ENCODE measurements at places on chromosomes 2 and 18. TPM values are rescaled to one million over a fixed set of nuclear protein-coding genes. Genes with fewer than 3 reads are reported as not detected.

DNA sequence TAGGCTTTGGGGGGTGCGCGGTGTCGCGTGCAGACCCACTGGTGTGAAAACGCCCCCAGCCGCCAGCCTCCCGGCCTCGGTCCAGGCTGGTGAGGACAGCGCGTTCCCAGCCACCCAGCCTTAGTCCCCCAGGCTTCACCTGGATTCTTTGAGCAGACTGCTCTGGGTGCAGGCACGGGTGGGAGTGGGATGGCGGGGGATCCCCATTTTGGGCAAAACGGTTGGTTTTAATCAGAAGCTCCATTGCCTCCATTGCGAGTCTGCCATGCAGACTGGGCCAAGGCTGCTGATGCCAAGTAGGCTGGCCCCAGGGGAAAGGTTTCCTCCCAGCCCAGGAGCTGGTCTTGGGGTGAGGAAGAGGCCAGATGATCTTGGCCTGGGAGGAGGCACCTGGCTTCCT, 445 bp downstream of the MLPH start:
- DNase-seq = no peak

DNA sequence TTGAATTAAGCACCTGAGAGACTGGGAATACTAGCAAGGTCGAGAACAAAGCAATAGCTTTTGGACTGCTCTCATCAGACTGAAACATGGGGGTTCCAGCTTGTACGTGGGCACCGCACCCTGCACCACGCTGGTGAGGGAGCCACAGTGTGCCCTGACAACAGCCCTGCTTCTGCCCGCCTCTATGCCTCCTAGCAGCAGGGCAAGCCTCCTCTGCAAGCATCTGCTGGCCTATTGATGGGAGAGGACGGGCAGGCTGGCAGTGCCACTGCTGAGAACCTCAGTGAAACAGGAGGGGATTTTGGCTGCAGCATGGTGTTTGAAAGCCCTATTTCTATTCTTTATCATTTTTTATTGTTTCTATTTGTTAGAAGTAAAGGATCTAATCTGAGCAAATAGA, 146.1 kb upstream of the OTOS start:
- DNase-seq = no peak

- no peak for DNase-seq
Observed at GRCh38 chr18:44727291-44727690, 46.6 kb downstream of the SETBP1 start.

IL1RL1 gene
- total RNA-seq = 1.8 TPM

DNA sequence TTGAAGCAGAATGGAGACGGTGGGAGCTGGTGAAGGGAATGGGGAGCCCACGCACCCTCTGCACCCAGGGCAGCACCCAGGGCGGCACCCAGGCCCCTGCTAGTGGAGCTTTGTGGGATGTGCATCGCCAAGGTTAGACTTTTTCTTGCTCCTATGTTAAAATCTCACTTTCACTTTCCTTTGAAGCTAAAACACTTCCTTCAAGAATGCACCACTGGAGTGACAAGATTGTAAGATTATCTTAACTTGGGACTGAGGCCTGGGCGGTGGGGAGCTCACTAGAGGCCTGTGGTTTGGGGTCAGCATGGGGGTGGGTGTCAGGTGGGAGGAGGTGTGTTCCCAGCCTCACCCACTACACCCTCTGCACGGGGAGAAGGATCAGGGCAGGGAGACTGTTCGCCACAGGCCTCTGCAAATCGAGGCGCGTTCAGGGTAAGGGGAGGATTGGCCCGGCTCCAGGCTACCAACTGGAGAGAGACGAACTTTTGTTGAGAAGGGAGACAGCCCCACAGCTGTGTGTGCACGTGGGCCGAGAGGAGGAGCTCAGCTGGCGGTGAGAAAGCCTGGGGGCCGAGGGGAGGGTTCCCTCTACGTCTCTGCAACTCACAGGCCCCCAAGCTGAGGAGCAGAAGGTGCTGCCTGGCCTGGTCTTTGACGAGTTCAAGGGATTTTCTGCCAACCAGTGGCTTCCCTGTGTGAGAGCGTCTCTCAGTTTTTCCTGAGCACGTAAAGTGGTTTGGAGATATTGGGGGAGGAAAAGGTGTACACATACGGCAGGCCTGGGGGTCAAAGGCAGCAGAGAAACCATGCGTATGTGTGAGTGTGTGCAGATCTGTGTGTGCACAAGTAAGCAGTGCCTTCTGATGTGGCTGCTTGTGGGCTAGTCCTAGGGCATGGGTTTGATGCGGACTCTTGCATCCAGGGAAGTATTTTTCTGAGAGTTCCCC, 147.7 kb downstream of the KLHL29 start:
- DNase-seq = no peak

GRCh38 chr2:174585146-174585545, 12.5 kb downstream of the WIPF1 start:
- no peak for DNase-seq

DNA sequence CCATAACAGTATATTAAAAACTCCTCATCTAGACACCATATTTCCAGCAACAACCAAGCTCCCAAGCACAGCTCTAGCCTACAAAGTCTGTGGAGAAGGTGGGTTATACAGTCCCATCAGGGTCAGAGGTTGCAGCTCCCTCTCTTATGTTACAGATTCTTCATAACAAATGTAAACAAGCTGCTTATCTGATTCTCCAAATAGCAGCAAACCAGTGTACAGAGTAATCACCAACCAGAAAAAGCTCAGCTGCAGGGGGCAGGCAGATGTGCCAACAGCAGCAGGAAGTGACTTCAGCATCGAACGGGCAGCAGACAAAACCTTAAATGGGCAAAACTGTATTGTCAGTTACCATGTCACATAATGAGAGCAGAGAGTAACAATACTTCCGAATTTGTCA, 52.9 kb upstream of the NABP1 start:
- no peak for DNase-seq

DNA sequence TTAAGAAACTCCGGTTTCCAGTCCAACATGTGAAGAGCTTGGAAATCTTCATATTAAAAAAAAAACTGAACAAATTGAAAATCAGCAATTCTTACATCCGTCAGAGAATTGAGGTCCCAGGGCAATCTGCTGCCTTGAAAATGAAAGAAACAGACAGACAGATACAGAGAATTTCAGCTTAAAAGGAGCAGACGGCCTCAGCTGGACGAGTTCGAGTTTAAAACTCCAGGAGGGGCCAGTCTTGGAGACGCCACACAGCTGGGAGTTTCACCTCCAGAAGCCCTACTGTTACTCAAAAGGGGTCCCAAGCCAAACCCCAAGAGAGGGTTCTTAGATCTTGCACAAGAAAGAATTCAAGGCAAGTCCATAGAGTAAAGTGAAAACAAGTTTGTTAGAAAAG, 226.5 kb upstream of the ARL4C start:
- DNase-seq = no peak

LOXHD1 gene
- 0.59 TPM for total RNA-seq

DNA sequence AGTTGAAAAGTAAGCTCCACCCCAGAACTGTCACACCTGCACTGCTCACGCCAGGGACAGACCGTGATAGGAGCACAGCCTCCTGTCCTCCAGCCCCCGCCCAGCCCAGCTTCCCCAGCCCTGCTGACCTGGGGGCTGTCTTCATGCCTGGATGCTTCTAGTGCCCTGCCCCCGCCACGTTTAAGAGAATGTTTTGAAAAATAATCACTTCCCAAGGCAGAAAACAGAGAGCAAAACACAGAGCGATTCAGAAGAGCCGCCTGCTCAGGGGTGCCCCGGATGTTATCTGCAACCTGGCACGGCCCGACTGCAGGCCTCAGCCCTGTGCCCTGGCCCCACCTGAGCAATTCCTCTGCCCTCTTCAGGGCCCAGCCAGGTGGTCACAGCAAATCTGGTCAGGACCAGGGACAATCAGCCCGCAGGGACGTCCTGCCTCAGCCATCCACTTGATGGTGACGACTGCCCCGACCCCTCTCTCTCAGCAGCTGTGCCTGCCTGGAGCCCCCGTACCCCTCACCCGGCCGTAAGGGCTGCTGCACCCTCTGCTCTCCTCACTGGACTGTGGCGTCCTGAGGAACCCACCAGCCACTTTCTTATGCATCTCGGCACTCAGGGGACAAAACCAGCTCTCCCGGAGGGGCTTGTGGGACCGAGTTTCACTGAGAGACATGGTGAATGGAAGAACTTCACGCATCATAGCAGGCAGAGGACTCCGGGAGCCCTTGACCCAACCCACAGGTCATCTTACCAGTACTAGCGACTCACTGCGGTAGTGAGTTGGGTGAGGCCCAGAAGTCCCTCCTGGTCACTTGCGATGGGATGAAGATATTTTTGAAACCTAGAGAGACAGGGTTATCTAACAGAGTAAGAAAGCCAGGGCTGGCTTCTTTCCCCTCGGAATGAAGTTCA, 30.2 kb downstream of the ADI1 start:
- peak; percentile 15 for DNase-seq

INSIG2 gene
- 15.9 TPM for total RNA-seq

PRSS56 gene
- total RNA-seq = 0.16 TPM

GRCh38 chr2:7419814-7420311, 502.7 kb downstream of the RNF144A start:
- no peak for DNase-seq

SPEG gene
- total RNA-seq = 94.6 TPM

DNA sequence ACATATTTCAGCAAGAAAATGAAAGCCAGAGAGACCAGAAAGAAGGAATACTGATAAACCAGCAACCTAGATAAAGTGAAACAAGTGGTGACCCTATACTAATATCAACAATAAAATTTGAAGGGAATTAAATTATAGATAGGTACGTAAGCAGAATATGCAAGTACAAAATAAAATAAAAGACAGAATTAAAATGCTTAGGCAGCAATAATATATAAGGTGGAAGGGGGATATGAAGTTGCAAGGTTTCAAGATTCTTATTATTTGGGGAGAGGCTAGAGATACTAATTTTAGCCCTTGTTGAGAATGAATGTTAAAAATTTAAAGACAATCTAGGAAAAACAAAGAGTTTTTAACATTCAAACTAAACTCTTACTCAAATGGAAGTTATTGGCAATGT, 39.6 kb downstream of the HDLBP start:
- DNase-seq = no peak

PIGN gene
- 19.4 TPM for total RNA-seq

DNA sequence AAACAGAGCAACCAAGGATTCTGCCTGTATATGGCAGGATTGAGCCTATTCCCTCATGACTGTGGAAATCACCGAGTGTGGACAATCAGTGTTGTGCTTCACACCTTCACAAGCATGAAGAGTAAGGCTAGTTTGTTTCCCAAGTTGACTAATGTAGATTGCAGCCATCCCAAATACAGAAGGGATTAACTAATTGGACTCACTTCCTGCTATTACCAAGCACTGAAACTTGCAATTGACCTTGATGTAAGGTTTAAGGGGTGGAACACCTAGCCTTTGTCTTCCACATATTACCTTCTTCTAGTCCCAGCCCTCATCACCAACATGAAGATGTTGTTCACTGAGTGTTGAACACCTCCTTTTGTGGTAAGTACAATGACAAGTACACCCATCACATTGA, 120.9 kb upstream of the RND3 start:
- DNase-seq = no peak

DNA sequence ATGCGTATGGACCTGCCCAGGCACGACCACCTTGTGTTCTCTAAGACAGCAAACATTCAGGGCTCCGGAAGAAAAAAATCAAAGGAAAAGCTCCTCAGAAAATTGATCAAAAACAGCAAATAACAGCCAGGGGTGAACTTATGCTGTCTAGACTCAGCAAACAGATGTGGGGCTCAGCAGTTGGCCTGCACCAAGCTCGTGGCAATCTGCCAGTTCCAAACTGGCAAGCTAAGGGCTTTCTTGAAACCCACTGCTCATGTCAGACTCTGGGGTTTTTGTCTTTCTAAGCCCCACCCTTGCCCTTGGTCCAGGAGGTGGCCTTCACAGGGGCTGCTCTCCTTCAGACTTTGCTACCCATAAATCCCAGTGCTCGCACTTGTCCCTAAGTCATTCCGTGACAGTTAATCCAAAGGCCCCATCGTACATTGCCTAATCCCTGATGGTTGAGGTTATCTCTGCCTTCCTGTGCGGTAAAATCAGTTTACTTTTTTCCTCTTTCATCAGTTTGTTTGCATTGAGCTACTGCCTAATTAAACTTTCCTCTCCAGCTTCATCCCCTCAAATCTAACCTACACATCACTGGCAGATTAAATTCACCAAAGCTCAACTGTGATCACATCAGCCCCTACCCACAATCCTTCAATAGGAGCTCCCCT, 408.0 kb downstream of the LRATD1 start:
- no peak for DNase-seq

- no peak for DNase-seq
Observed at GRCh38 chr2:437756-438393, 150.0 kb upstream of the ALKAL2 start.

DNA sequence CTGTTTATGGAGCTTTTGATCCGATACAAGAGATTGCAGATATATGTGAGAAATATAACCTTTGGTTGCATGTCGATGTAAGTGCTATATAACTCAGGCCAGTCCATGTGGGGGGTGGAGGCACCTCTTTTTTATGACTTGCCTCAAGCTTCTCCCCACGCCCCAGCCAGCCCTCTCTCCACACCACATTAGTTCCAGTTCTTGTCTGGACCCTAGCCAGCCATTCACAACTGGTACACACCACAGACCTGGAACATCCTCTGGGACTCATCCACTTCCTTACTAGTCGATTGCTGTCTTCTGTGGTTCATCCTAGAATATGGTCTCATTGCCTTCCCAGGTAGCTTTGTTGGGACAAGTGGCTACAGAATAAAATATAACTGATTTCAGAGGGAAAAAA, 31.0 kb downstream of the GAD1 start:
- DNase-seq = no peak

TEKT4 gene
- total RNA-seq = not detected

GRCh38 chr2:54708584-54709335, 14.7 kb upstream of the EML6 start:
- DNase-seq = peak; percentile 46

GRCh38 chr2:100482741-100483140, 12.5 kb downstream of the NMS start:
- DNase-seq = no peak

DNA sequence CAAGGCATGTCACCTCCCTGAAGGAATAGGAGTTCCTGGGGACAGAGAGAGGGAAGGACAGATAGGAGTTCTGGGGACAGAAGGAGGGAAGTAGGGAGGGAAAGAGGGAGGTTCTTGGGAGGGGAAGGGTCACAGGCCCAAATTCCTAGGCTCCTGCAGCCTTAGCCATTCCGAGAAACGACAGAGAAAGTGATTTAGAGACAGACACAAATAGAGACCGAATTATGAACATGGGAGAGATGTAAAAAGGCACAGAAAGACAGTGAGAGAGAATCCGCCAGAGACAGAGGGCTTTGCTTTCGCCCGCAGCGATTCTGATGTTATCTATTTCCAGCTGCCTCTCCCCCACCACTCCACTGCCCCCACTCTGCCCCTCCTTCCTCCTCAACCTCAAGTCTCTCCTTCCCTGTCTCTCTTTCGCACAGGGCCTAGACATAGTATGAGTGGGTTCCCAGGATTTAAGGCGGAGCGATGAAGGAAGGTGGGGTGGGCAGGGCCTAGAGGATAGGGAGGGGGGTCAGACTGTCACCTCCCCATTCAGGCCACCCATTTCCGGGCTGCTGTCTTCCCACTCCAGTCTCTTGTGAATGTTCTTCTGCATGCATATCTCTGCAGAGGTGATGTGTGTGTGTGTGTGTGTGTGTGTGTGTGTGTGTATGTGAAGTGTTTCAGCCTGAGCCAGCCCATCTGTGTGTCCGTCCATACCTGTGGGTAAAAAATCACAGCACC, 3.3 kb upstream of the WNT6 start:
- DNase-seq = no peak

GRCh38 chr2:232533944-232534710, 5.4 kb upstream of the CHRNG start:
- no peak for DNase-seq

Data from left cardiac atrium (tissue), 4 donors.